Activated CD4-positive, alpha-beta T cell treated with anti-CD3 and anti-CD28 coated beads, Interleukin-2, Interleukin-4, amounts not matched to agents 100 ng/mL and 50 ng/mL, durations not matched to agents 16 hours and 8 hours (primary cell): ENCODE measurements at places on chromosomes 3 and 15.

DNA sequence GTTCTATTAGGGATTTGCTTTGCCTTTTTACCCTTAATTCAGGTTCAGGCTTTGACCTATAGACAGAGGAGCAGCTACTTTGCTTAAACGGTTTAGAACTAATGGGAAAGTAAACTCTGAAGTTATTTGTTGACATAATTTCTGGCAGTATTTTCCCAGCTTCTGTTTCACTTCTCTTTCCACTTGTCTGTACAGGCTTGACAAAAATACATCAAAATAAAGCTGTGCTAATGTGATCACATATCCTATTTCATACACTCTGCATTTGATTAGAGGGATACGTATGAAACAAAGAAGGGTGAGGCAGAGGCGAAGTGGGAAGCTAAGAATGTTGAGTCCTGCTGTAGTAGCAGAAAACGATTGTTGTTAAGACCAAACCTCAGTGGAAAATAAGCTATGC lies 389.1 kb upstream of the RARB start:
- no peak for DNase-seq

- DNase-seq, result no peak
Measured at GRCh38 chr3:126084768-126085180, 850 bp upstream of the SLC41A3 start.

DNA sequence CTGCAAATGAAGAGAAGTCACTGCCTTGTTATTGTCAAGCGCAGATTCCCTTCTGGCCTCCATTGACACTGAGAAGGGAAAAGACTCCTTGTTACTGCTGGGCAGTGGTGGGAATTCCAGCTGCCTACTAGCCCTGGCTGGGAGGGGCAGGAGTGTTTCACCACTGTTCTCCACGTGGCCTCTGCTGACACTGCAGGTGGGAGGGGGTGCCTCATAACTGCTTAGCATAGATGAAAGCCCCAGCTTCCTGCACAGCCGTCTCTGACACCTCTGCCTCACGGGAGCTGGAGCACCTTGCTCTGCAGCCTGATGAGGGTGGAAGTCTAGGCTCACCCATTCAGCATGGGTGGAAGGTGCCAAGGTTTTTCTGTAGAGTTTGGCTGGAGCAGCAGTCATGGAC lies 52.1 kb downstream of the TM2D3 start:
- DNase-seq, result no peak

DNA sequence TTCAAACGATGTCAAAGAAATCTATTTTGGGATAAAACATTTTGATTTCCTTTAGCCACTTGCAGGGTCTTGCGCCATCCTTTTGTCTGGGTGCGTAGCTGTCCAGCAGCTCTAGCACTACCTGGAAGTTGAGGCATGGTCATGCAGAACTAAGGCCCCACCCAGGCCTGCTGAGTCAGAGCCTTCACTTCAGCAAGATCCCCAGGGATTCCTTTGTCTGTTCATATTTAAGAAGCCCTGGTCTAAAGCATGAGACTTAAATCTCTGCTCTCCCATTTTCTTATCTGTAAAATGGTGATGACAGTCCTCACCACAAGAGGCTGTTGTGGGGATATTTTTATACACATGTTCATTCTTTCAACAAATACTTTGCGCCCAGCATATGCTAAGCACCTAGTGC lies 99.0 kb upstream of the CTDSPL start:
- DNase-seq, result no peak

DNA sequence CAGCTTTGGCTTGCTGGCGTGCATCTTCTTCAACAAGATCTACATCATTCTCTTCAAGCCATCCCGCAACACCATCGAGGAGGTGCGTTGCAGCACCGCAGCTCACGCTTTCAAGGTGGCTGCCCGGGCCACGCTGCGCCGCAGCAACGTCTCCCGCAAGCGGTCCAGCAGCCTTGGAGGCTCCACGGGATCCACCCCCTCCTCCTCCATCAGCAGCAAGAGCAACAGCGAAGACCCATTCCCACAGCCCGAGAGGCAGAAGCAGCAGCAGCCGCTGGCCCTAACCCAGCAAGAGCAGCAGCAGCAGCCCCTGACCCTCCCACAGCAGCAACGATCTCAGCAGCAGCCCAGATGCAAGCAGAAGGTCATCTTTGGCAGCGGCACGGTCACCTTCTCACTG lies 40.6 kb upstream of the CSTA start:
- no peak for DNase-seq

GRCh38 chr3:179710079-179710478 lies 57.2 kb downstream of the USP13 start:
- no peak for DNase-seq

- no peak for DNase-seq
Measured at GRCh38 chr15:66886241-66886675, 179.1 kb upstream of the SMAD3 start.

- DNase-seq, result no peak
Measured at GRCh38 chr3:61300786-61301185, 49.5 kb upstream of the FHIT start.

DNA sequence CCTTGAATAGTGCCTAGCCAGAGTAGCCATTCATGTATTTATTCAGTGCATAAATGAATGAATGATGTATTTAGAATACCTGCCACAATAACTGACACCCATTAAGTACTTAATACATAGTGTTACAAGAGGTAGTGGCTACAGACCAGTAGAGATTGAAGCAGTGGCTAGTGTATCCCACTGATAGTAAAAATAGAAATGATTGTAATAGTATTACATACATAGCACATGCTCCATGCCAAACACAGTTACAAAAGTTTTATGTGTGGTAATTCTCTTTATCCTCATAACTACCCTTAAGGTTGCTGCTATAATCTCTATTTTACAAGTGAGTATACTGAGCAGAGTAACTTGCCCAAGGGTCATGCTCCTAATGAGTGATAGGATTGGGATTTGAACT lies 30.3 kb upstream of the SCAANT1 start:
- no peak for DNase-seq

GRCh38 chr3:195076981-195077610 lies 193.9 kb downstream of the XXYLT1 start:
- DNase-seq, result no peak

DNA sequence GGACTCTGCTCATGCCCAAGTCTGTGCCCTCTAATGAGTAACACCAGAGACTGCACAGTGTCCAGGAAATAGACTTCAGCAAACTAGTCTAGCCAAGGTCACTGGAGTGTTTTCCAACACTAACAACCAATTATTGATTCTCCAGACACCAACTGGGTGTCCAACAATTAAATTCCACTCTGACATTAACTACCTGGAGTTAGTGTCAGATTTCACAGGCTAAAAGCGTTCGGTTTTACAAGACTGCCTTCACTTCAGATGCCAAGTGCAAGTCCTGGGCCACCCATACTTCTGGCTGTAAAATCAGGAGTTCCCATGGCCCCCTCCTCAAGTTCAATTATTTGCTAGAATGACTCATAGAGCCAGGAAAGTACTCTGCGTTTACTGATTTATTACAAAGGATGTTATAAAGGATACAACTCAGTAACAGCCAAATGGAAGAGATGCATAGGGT lies 20.8 kb upstream of the CFAP161 start:
- DNase-seq, result no peak

GRCh38 chr3:133588035-133588434 lies 14.5 kb downstream of the CDV3 start:
- DNase-seq, result no peak

GRCh38 chr15:64740311-64741170 lies 34.8 kb downstream of the RBPMS2 start:
- DNase-seq, result no peak

- DNase-seq, result no peak
Measured at GRCh38 chr15:73928971-73929627, 2.8 kb downstream of the LOXL1 start.

- no peak for DNase-seq
Measured at GRCh38 chr15:31401282-31401681, 74.6 kb downstream of the KLF13 start.

GRCh38 chr15:72980661-72981060 lies 71.6 kb upstream of the NEO1 start:
- DNase-seq, result no peak

- DNase-seq, result no peak
Measured at GRCh38 chr15:66883284-66883911, 181.4 kb downstream of the SMAD6 start.

GRCh38 chr3:108091498-108092250 lies 843 bp upstream of the CD47 start:
- no peak for DNase-seq
